Activated CD8-positive, alpha-beta memory T cell treated with anti-CD3 and anti-CD28 coated beads for 4 hours (primary cell): ENCODE measurements at places on chromosomes 5 and 9.

GRCh38 chr5:96706433-96707111 lies 44.4 kb downstream of the CAST start:
- no peak for DNase-seq

DNA sequence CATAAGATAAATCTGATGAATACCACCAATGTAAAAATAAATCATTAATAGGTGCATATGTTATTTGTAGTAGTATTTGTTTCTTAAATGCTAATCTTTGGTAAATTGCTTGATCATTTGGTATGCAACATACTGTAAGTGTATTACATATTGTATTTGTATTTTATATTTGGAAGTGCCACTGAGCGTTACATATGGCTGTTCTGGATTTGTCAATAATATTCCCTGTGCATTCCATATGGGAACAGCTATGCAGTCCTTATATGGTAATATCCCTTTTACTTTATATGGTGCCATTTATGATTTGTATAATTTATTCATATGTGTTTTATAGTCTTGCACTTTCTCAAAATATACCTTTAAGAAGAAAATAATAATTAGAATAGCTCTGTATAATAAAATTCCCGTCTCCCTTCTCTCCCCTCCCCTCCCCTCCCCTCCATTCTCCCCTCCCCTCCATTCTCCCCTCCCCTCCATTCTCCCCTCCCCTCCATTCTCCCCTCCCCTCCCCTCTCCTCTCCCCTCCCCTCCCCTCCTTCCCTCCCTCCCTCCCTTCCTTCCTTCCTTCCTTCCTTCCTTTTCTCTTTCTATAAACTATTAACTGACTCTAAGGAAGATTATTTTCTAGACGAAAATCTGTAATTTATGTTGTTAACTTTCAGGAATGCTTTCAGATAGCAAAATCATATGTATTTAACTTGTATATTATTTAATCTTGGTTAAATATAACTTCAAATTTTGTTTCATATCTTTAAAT lies 241.4 kb downstream of the CSNK1G3 start:
- no peak for DNase-seq

DNA sequence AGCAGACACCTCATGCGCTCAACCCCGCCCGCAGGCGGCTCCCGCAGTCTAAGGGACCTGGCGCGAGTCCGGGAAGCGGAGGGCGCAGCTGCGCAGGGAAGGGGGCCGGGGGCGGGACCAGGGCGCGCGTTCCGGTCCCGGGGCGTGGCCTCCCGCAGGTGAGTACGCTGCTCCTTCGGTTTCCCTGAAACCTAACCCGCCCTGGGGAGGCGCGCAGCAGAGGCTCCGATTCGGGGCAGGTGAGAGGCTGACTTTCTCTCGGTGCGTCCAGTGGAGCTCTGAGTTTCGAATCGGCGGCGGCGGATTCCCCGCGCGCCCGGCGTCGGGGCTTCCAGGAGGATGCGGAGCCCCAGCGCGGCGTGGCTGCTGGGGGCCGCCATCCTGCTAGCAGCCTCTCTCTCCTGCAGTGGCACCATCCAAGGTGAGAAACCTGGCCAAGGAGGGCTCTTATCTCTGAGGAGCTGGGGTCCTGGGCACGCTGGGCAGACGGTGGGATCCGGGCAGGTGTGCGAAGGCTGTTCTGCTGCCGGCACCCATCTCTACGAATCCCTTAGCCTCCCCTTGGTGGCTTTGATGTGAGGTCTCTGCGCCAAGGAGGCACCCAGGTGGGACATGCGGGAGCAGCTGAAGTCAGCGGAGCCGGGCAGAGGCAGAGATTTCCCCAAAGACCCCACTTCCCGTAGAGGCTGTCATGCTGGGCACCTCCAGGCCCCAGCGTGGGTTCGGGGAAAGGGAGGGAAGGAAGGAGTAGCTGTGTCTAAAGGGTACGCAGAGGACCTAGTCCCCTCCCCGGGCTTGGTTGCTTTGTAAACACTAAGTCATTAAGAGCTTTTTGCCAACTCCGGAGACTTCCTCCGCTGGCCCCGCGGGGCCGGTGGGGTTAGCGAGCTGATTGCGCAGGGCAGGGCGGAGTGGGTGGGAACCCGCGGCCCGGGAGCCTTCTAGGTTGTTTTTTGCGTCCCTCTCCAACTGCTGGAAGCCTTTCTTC lies at the start of gene F2RL1:
F2RL1 (plus strand) TSS at position 187 of the 988 bp plus-strand sequence; CDS start at position 340, 153 bp downstream.
- peak; percentile 13 for DNase-seq

GRCh38 chr5:89694026-89694550 lies 715.5 kb downstream of the CETN3 start:
- no peak for DNase-seq

GRCh38 chr9:97615439-97616072 lies 17.6 kb downstream of the TSTD2 start:
- DNase-seq: peak; percentile 19

GRCh38 chr9:83154087-83154736 lies 91.3 kb upstream of the RASEF start:
- DNase-seq: no peak

GRCh38 chr5:154197801-154198491 lies 7.4 kb downstream of the GALNT10 start:
- DNase-seq: peak; percentile 46

DNA sequence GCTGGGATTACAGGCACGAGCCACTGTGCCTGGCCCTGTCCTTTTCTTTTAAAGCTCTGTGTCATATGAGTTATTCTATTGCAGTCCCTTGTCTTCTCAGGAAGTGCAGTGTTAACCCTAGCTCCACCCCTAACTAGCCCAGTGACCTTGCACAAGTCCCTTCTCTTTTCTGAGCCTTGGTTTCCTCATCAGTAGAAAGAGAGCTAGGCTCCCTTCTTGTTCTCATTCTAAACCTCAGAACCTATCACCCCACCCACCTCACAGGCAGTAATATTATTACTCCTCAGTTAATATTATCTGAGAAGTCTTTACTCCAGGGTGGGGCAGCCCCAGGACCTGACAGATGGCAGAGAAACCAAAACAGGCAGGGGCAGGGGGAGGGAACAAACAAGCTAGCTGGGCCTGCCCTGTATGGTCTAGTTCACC lies 7.2 kb downstream of the CYFIP2 start:
- DNase-seq: no peak

DNA sequence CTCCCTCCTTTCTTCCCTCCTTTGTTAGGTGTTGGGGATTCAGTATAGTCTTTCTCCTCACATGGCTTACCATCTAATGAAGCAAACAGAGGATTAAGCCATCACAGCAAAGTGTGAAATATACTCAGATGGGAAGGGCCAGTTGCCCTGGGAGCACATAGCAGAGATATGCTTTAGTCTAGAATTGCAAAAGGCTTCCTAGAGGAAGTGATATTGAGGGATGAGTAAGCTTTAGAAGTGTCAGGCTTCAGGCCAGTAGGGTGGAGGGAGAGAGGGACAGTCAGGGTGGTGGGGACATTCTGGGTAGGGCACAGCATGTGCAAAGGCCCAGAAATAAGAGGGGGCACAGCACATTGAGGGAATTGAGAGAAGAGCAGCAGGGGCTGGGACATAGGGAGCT lies 46.2 kb upstream of the GLRA1 start:
- DNase-seq: no peak

GRCh38 chr5:104199771-104200170 lies 637.2 kb upstream of the NUDT12 start:
- no peak for DNase-seq

DNA sequence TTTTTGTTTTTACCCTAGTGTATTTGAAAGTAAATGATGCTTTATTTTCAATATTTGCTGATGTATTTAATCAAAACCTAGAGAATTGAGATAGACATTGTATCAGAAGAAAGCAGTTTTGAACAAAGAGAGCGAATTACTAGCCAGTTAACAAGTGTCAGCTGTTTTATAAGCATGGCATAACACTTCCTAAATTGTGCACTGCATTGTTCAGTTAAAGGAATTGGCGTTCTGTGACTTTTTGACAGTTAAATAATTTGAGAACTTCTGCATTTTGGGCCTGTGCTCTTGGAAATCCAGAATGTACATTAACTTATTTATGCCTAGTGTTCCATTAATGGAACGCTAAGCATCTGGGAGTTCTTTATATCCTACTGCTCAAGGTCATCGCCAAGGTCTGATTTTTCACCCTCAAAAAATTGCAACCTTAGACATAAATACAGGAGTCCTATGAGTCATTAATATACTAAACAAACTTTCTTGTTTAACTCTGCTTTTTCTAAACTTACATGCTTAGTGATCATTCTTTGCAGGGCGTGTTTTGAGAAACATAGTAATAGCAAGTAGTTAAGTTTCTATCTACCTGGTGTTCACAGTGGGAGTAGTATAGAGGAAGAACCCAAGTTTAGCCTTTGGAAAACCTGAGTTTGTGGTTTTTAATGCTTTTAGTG lies 31.1 kb downstream of the RASA1 start:
- no peak for DNase-seq

DNA sequence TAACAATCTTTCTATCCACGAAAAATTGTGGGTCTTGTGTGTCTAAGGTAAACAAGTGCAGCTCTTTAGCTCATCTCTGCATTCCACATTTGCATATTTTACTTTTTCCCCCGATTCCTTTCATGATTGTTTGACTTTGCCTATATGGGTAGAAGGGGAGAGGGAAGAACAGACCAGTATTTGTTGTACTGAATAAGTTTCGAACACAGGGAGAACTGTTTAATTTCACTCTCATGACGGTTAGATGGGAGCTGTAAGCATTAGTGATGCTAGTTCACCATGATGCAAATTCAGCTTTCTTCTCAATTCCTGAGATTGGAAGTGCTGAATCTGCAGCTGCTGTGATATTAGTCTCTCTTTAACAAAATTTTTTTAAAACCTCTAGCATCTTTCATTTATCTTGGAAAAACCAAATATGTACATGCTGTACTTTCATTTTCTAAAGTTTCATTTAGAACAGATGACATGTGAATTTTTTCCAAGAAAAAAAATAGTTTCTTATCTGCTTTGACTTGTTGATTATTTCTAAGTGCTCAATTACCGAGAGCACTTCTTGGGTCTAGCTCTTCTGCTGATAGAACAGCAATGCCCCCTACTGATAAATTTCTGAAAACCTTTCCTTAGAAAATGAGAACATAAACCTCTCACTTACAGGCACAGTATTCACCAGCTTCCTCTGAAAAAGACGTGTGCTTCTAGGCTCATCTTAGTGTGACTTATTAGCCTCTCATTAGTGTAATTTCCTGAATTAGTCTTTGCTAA lies 149.5 kb downstream of the BAAT start:
- no peak for DNase-seq

DNA sequence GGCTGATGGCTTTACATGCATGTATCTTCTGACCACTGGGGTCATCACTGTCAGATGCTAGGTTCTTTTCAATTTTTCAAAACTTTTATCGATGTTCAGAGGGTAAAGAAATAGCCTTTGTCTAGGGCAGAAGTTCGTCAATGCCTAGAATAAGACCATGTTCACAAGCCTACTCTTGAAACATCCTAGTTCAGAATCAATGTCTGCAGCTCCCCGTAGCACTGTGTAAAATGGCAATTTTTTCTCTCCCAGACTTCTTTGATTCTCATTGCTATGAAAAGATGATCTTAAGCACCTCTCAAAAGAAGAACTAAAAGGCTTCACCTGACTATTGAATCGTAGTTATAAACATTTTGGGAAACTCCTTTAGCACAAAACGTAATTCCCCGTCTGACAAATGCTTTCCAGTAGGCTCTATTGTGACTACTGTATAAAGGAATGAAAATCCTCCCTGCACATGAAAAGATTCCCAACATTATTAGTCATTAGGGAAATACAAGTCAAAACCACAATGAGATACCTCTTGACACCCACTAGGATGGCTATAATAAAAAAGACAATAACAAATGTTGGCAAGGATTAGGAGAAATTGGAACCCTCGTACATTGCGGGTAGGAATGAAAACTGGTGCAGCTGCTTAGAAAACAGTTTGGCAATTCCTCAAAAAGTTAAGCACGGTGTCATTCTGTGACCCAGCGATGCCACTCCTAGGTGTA lies 263.5 kb downstream of the ARHGAP26 start:
- no peak for DNase-seq

- no peak for DNase-seq
These were observed 8.6 kb downstream of the RUFY1 start for GRCh38 chr5:179558932-179559283.

- DNase-seq: no peak
These were observed 80.5 kb upstream of the SPATA31C2 start for GRCh38 chr9:88218726-88219125.

DNA sequence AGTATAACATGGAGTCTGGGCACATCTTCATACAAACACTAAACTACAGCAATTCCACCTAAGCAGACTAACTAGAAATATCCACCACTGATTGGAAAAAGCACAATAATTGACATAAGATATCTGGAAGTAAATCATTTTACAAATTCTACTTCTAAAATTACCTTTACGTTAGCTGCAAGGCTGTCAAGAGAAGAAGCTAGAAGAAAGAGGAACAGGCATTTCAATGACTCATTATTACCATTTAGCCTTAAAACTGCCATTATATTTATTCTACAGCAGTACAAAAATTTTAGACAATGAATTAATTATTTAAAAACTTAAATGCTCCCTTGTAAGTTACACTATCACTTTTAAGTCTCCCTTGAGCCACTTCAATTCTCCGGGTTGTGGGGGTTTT lies 43.4 kb upstream of the PLPP6 start:
- no peak for DNase-seq

DNA sequence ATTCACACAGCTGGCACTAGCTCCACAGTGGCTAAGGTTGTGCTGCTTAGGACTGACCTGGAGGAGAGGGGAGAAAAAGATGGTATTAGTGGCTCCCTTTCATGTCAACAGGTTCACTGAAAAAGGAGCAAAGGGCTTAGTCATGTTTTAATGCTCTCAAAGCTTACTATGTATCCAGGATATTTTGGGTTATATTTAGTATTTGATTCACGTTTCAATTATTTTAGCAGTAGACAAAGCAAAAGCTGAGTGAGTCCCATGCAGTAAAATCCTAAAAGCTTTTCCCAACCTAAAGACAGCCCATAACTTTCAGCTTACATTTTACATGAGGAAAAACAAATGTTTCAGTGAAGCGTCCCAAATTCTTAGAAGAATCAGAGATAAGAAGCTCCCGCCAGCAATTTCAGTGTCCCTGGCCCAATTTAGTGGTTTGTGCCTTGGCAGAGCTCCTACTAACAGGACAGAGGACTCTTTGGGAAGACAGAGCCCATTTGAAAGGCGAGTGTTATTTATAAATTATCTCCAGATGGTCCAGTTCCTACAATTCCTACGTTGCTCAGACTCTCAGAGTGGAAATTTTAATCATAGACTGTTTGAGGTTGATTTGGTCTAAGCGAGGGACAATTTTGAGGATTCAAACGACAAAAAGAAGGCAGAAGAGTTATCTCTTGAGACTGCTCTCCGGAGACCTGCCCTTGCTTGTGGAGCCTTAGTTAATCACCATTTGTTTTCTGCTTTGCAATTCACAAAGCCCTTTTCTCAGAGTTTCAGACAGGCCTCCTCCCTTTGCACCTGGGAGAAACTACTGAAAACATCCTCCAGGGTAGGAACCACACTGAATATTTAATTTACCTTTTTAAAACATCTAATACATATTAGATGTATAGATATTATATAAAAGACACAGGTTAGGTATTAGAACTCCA lies 225.0 kb upstream of the ANKRD55 start:
- DNase-seq: no peak
